ENCODE measurements at places on chromosomes 5 and 9.
A peak's percentile ranks its signal among the peaks of the same experiment; 100 is the strongest.

DNA sequence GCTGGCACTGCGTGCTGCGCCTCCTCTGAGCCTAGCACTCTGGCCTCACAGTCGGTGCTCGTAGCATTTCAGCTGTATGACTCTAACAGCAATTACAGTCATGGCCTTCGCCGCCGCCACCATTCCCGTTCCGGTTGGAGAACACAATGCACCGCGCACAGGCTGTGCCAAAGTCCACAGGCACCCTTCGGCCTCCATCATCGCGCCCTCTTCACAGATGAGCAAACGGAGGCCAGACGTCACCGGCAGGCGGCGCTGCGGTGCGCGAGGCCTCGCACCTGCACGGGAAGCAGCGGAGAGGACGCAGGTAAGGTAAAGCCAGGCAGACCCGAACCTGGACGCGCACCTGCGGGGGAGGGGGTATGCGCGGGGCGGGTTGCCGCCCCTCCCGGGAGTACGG is 128.9 kb downstream of the BARX1 start:
- DNase-seq, result no peak

GRCh38 chr5:55821731-55822512 is 29.2 kb upstream of the IL31RA start:
- no peak for DNase-seq

GRCh38 chr5:126107381-126107780 is 315.8 kb upstream of the GRAMD2B start:
- DNase-seq, result no peak

GRCh38 chr5:96326902-96327301 is 106.1 kb downstream of the PCSK1 start:
- DNase-seq, result no peak

DNA sequence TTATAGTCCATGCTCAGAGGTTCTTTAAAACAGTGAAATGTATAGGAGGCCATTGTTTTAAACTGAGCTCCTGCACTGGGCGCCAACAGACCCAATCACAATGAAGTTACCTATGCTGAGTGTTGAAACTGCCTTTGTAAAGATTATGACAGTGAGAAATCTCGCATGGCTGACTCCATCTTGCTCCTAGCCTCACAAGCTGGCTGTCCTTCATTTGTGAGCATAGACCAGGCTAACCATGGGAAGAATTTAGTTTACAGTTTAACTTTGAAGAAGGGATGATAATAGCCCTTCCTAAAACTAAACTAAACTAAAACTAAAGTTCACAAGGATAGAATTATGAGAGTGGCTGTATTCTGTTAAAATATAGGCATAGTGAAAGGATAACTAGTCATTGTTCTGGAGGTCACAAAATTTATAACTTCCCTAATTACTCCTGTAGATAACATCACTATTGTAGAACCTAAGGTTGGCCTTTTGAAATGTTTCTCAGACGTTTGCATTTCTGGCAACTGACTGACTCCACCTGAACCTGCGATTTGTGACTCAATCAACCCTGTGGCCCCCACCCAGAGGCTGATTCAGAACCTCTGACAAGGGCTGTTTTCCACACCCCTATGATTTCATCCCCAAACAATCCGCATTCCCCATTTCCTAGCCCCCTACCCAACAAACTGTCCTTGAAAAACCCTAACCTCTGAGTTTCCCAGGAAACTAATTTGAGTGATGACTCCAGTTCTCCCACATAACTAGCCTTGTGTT is 59.1 kb downstream of the HMHB1 start:
- DNase-seq, result no peak

DNA sequence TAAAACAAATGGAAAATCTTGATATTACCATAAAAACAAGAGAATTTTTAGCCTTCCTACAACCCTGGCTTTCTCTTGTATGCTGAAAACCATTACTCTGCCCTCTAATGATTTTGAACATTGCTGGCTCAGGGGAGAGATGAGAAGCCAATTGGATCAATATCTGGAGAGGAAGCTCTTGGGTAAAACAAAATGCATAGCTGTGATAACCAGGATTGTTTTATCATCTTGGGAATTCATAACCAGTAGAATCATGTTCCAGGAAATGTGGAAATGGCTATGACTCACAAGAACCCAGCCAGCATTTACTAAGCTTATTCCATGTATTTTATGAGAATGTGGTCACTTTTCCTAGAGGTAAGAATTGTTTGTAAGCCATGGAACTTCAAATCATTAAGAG is 51.1 kb upstream of the CTNND2 start:
- DNase-seq, result no peak

DNA sequence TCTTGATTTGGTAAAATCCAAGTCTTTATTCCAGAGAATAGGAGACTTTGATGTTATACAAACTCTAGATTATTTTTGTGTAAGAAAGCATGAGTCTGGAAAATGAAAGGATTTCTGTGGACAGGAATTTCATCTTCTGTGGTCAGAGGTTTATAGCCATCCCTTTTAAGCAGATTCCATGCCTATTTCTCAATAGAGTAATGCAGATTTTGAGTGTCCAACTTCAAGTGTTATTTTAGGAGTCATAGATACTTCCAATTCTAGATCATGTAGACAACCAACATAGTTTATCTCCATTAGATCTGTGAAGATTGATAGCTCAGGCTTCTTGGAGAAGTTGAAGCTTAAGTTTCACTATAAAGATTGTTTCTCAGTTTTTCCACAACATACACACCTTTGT is 379.7 kb downstream of the PSAT1 start:
- no peak for DNase-seq

- DNase-seq, result no peak
Measured at GRCh38 chr9:128404560-128404959, 16.1 kb upstream of the CERCAM start.

GRCh38 chr9:97390791-97391406 is 21.0 kb upstream of the TDRD7 start:
- DNase-seq, result no peak

DNA sequence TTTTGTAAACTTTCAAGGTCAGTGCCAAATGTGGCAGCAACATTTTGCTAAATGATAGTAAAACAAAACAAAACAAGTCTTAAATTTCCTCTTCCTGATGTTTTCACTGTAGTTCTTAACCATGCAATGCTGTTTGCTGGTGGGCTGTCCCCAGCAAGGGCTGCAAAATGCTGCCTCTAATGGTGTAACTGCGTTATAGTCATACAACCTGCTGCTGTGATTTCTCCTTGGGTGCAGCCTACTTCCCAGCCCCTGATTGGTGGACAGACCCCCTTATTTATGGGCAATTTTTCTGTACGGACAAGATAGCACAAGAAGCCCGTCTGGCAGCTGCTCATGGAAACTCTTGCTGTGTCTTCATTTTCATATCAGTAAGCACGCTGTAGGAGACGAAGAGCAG is 26.6 kb upstream of the PIP5K1B start:
- no peak for DNase-seq

GRCh38 chr9:70557661-70558369 is 143.4 kb upstream of the KLF9 start:
- DNase-seq, result no peak

DNA sequence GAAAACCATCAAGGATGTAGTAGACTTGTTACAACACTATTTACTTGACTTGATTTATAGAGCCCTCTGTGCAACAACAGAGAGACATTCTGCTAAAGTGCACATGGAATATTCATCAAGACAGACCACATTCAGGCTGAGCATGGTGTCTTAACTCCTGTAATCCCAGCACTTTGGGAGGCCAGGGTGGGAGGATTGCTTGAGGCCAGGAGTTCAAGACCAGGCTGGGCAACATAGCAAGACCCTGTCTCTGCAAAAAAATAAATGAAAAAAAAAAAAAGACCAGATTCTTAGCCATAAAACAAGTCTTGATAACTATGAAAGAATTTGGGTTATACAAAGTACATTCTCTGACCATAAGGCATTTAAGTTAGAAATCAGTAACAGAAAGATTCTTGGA is 25.3 kb downstream of the DENND4C start:
- DNase-seq, result no peak

DNA sequence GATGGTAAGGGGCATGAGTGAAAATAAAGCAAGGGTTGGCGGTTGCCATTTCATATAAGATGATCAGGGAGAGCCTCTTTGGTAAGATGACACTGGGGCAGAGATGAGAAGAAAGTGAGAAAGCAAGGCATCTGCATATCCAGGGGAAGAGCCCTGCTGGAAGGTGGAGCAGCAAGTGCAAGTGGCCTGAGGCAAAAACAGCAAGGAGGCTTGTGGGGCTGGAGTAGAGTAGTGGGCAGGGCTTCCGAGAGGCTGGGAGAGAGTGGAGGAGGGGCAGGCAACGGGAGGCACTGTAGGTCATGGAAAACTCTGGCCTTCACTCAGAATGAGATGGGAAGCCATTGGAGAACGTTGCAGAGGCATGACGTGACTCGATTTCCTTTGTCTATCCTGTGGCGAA is 199.2 kb downstream of the ARHGEF28 start:
- DNase-seq, result no peak

DNA sequence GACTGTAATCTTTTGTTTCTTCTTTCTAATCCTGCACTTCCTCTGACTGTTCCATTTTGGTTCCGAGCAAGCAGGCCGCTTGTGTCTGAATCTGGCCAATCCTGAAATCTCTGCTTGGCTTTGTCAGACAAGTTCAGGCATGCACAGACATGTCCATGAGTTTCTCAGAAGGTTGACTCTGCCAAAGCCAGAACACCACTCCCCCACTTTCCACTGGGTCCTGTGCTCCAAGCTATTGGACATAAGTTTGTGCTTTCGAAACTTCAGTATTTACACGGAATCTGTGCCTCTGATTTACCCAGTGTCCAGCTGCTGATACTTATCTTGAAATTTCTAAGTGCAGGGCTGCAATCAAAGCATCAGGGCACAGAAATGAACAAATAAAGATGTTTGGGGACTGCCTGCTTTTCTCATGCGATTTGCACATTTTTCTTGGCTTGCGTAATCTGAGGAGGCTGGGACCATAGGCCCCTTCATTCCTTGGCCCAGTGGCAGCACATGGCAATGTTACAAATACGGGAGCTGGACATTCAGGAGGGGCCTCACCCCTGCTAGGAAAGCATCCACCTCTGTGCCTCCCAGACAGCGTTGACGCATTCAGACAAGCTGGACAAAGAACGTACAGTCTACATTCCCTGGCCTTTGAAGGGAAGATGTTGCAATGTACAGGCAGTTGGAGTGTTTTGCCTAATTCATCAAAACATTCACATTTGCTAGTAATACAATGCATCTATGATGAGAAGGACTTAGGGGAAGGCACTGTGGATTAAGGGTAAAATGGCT is 209.2 kb upstream of the PAPPA start:
- DNase-seq, result no peak

- DNase-seq, result no peak
Measured at GRCh38 chr5:150397146-150397781, 15.4 kb downstream of the CD74 start.

DNA sequence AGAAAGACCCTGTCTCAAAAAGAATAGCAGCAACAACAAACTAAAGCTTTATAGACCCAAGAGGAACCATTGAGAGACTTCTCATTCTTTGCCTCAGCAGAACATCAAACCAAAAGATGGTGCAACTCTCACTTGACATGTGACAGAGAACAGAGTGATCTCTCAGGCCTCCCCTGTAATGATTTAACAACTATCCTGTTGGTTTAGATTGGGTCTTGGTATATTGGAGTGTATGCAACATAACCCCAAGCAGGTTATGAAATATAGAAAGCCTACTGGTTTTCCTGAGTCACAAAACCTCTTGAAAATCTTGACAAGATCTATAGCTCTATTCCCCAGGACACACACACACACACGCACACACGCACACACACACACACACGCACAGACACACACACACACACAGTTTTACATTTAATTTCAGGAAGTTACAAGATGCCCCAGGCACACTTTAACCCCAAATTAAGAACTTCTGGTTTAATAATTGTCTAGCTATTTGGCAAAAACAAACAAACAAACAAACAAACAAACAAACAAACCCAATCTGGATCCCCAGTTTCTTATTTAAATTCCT is 6.5 kb upstream of the FGF1 start:
- DNase-seq, result no peak

GRCh38 chr5:75668977-75669689 is 48.1 kb downstream of the POC5 start:
- peak; percentile 10 for DNase-seq

GRCh38 chr5:159550951-159551350 is 220.7 kb upstream of the IL12B start:
- DNase-seq, result no peak

Data from DND-41 (cell line).